ENCODE measurements at places on chromosomes 16 and 17. TPM values are rescaled to one million over a fixed set of nuclear protein-coding genes. Genes with fewer than 3 reads are reported as not detected.

Gene CBX8
- total RNA-seq, result 6.6 TPM

Gene SLX4
- 15.1 TPM for total RNA-seq

Gene KCTD13
- 75.8 TPM for total RNA-seq

Gene HOXB13
- not detected for total RNA-seq

Gene KRT24
- total RNA-seq, result not detected

Gene KRT222
- total RNA-seq, result 38.1 TPM

Gene KCNJ12
- 7.3 TPM for total RNA-seq

Gene ECI1
- total RNA-seq, result 37.5 TPM

Gene KRT9
- total RNA-seq, result not detected

Gene SLC47A1
- total RNA-seq, result 16.3 TPM

Gene PITPNC1
- 65.4 TPM for total RNA-seq

Gene HBM
- not detected for total RNA-seq

GRCh38 chr17:16991349-16992009 lies 19.6 kb upstream of the TNFRSF13B start:
- peak; percentile 82 for DNase-seq

DNA sequence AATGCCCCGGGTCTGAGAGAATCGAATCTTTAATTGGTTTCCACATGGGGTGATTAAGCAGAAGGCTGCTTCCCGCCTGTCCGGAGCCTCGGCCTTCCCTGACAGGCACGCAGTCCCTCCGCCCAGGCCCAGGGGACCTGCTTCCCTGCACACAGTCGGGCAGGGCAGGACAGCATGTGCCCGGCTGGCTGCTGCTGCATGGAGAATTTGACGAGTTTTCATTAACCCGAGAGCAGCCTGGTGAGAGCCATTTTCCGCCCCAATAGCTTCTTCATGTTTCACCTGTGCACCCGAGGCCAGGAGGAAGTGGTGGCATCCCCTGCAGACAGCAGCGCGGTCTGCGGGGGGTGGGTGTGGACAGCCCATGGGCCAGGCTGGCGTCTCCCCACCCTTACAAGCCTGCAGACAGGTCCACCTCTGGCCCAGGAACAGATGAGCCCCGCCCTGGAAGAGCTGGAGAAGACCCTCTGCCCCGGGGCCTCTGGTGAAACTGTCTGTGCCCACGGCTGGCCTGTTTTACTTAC lies 67.0 kb downstream of the KLHDC4 start:
- DNase-seq, result no peak

DNA sequence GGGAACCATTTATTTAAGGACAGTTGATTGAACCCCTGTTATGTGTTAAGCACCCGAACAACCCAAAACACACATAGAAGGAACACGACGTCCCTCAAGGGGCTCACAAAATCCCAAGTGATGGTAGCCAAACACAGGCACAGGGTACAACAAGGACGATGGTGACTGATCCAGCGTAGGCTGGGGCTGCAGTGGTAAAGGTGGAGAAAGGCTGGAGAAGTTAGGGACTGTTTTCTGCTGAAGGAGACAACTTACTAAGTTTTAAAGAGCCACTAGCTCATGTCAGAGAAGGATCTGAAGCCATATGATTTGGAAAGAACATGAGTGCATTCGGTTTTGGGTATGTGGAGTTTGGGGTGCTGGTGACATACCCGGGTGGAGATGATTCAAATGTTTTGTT lies 229.6 kb upstream of the TNRC6C start:
- DNase-seq, result no peak

DNA sequence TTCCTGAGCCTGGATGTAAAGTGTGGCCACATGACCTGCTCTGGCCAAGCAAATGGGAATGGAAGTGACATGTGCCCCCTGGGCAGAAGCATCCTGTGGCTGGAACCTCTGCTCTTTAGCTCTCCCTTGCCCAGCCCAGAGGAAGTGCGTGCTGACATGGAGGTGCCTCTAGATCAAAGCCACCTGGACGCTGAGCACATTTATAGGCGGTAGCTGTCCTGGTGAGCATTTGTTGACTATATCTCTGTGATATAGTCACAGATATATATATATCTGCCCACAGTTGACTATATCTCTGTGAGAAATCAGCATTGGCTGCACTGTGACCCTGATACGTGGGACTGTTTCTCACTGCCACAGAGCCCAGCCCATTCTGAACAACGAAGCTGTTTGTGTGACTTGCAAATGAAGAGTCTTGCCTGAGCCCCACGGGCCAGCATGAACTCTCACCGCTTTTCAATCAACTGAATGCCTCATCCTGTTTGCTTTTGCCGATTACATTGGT lies 118.8 kb downstream of the C16orf95 start:
- no peak for DNase-seq

DNA sequence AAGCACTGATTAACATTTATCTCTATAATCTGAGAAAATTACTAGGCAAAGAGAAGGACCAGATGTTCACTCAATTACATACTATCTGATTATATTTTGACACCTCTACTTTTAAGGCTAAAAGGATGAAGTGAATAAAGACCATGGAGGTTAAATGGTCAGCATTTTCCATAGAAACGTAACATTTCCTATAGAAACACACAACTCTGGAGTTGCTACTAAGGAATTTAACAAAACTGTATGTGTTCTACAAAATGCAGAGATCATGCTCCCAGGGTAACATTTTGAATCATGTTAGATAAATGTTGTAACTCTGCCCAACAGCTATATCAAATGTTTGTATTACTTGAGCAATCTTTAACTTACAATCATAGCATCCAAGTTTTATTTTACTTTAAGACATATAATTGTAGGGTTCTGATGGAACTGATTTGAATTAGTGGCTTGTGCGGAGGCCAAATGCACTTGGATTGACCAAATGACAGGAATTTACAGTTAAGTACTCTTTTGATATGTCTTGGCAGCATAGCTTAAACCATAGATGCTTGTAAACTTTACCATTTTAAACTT lies 97.7 kb downstream of the RPGRIP1L start:
- DNase-seq, result no peak

GRCh38 chr16:5033256-5034166 lies at the start of gene NAGPA:
NAGPA (minus strand) TSS chr16:5033935; CDS start chr16:5033914, 21 bp downstream.
- peak; percentile 92 for DNase-seq

DNA sequence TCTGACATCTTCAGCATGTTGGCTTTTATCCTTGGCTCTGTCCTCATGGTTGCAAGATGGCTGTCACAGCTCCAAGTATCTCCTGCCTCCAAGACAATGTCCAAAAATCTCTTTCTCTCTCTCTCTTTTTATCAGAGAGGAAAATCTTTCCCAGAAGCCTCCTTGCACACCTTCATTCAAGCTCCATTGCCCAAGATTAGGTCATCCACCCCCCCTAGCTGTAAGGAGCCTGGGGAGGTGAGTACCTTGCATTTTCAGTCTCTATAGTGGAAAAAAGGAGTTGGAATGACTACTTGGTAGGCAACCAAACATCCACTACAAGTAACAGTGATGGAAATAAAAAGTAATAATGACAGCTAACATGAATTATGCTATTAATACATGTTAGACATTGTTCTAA lies 22.0 kb upstream of the NSMCE1 start:
- no peak for DNase-seq

- DNase-seq, result no peak
Measured at GRCh38 chr17:69959283-69959682, 115.7 kb upstream of the KCNJ16 start.

- no peak for DNase-seq
Measured at GRCh38 chr17:49455272-49455861, 39.7 kb upstream of the NGFR start.

- no peak for DNase-seq
Measured at GRCh38 chr17:9383826-9384225, 191.8 kb downstream of the STX8 start.

DNA sequence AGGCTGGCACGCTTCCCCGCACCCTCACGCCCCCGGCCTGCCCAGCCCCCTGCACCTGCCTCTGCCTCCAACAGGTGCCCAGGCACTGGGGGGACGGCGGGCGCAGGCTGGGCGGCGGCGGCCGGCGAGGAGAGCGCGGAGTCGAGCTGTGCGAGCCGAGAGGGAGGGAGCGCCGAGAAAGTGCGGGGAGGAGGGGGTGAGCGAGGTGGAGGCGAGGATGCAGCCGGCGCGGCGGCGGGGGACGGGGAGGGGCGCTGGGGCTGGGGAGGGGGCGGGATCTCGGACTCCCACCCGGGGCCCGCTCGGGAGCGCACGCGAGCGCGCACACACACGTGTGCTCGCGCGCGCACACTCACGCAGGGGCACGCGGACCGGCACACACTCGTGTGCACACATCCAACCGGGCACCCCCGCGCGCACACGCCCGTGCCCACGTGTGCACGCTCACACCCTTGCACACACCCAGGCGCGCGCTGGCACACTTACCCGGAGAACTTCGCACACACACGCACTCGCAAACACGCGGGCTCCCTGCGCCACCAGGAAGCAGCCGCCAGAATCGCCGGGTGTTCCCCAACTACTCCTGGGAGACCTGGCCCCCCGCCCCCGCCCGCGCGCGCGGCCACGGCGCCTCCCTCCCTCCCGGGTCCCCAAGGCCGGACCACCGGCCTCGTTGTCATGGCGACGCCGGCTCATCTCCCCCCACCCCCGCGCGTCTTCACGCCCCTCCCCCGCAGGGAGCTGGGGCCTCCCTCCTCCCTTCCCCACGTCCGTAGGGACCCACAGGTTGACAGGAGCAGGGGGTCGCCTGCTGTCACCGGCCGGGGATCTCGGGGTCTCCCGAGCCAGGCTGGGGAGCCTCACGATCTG lies at the start of gene DOC2A:
Gene DOC2A, minus strand, starts transcription at position 184 of the 870 bp plus-strand sequence. CDS start 805 bp downstream, outside the sequence.
- DNase-seq, result no peak

DNA sequence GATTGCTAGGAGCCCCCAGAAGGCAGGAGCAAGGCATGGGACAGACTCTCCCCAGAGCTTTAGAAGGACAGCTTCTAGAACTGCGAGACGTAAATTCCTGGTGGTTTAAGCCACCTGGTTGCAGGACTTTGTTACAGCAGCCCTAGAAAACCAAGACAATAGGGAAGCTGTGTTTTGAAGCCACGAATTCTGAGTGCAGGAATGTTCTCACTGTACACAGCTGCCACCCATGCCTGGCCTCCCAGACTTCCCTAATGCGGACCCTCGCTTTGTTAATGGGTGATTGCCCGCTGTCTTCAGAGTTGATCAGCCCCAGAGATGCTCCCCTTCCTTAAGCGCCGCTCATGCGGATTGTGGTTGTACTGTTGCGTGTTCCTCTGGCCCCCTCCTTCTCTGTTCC lies 177.1 kb downstream of the MSI2 start:
- no peak for DNase-seq

DNA sequence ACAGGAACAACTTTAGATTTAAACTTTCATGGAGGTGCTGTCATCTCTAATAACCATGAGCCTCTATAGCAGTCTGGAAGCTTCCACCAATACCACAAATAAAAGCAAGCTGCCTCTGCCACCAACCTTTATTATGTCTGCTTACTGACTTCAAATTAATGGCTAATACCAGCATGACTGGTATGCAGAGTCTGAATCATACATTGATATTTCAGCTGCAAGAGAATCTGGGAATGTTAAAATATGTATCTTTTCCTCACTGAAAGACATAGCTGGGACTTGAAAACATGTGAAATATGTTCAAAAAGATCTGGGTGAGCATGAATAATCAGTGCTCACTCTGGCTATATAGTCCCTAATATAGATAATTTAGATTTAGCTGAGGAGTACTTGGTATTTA lies 488.6 kb downstream of the CDH8 start:
- DNase-seq, result no peak

- no peak for DNase-seq
Measured at GRCh38 chr17:27778183-27778582, 22.1 kb downstream of the NOS2 start.

DNA sequence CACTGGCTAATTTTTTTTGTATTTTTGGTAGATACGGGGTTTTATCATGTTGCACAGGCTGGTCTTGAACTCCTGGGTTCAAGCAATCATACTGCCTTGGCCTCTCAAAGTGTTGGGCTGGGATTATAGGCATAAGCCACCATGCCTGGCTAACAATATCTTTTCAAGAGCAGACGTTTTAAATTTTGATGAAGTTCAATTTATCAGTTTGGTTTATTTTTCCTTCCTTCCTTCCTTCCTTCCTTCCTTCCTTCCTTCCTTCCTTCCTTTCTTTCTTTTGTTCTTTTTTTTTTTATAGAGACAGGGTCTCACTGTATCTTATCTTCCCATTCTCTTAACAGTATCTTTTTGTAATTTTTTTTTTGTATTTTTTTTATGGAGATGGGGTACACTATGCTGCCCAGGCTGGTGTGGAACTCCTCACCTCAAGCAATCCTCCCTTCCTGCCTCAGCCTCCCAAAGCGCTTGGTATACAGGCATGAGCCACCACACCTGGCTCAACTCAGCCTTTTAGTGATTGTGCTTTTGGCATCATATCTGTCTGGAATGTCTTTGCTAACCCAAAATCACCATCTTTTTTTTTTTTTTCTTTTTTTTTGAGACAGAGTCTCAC lies 13.6 kb upstream of the GIP start:
- DNase-seq, result no peak

DNA sequence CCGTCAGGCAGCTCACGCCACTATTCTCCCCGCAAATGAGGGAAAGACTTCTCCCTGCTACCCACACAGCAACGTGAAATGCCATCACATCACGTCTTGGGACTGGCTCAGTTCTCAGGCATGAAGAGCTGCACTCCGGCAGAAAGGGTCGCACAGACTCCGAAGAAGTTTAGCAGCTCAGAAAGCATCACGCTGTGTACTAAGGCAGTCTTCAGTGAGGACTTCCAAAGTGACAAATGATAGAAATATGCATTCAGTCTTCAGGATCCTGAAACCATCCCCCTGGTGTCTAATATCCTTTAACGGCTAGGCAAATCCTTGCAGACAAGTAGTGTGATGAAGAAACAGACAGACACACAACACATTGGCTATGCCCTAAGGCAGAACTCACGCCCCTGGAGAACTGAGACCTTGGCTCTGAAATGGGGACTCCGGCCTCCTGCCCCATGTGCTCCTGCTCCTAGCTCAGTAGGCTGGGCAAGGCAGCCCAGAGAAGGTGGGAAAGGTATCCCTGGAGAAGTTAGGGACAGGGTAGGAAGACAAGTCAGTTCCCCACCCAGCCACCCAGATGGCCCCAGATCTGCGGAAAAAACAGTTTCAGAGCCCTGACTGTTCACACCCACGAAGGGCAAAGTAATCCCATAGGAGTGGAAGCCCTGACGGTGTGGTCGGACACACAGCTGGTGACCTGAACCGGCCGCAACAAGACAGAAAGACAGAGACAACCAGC lies 1.6 kb downstream of the XYLT1 start:
- DNase-seq, result no peak

GRCh38 chr17:41864498-41864835 lies 756 bp downstream of the KLHL11 start:
- no peak for DNase-seq

- DNase-seq, result no peak
Measured at GRCh38 chr16:66881014-66881417, 701 bp downstream of the PDP2 start.

- no peak for DNase-seq
Measured at GRCh38 chr17:67601897-67602296, 115.8 kb upstream of the NOL11 start.

DNA sequence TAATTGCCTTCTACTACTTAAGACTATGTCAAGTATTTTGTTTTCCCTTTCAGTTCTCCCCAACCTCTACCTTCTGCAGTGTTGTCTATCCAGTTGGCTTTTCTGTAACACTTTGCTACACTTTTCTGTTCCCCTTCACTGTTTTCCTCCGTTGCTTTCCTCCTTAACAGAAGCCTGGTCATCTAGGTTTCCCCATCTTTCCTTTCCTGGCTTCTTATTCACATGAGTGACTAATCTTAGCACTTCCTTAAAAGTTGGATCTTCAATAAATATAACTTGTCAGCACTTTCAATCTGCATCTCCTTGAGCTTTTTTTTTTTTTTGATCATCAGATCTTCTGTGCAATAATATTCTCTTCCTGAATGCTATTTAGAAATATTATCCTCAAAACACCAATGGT lies 2.8 kb upstream of the SLFN11 start:
- DNase-seq, result no peak

- DNase-seq, result no peak
Measured at GRCh38 chr17:57257195-57257894, 1.0 kb downstream of the MSI2 start.

- DNase-seq, result no peak
Measured at GRCh38 chr16:30054451-30054850, 11.1 kb upstream of the ALDOA start.
